ENCODE measurements at places on chromosomes 5 and 9. TPM values are rescaled to one million over a fixed set of nuclear protein-coding genes. Genes with fewer than 3 reads are reported as not detected.

DNA sequence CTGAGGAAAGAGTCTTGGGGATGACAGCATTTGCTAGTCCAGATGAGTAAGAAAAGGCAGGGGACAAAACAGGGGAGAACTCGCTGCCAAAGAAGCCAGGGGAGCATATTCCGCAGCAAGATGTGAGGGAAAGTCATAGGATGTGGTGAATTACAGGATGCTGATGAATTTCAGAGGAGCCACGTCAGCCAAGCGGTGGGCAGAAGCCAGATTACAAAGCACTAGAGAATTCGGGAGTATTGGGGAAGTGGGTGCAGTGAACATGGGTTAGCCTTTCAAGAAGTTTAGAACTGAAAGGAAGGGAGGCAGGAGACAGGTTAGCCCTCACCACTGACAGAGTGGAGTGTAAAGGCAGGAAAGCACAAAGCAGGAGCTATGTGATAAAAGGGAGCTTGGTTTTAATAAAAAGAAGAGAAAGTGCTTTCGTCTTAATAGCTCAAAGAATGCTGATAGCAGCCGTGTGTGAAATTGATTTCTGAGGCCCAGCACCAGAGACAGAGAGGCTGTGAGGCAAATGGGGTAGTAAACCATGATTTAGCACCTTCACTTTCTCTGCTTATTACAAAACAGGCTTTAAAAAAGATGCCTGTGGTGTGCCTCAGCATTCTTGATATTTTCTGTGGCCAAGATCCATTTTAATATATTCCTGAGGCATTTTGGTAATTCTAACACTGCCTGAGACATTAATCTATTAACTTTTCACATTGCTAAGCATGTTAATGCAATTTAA lies 16.9 kb downstream of the ADAMTSL1 start:
- peak; percentile 64 for DNase-seq

- no peak for DNase-seq
Measured at GRCh38 chr9:71690063-71690688, 78.1 kb downstream of the CEMIP2 start.

DNA sequence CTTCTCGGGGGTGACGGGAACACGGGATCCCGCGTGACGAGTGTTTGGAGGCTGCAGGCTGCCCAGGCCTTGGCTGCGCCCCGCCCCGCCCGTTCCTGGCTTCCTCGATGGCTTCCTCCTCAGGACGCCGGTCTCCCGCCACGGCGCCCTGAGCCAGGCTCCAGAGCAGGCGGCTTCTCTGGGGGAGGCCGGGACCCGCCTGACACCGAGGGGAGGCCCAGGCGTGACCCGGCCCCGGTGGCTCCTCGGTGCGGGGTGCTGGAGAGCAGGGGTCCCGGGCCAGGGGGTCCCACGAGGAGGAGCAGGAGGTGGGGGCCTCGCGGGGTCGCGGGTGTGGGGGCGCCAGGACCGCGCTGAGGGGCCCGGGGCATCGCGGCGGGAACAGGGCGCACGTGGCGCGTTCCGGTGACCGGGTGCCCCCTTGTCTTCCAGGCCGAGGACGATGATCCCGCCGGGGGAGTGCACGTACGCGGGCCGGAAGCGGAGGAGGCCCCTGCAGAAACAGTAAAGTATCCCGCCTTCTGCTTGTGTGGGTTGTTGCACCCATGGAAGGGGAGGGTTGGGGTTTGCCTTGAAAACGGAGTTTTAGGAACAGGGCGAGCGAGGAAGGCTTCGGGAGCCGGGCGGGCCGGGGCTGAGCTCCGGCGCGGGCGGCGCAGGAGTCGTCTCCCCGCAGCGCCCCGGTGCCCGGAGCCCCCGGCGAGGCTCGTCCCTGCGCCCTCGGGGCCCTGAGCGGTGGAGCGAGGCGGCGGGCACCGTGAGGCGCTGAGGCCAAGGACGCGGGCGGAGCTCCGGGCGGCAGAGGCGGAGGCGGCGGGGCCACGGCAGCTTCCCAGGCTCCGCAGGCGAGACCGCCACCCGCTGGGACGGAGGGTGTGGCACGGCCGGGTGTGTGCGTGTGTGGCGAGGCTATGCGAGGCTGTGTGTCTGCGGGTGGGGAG lies 22.2 kb downstream of the AHRR start:
- DNase-seq: no peak

DNA sequence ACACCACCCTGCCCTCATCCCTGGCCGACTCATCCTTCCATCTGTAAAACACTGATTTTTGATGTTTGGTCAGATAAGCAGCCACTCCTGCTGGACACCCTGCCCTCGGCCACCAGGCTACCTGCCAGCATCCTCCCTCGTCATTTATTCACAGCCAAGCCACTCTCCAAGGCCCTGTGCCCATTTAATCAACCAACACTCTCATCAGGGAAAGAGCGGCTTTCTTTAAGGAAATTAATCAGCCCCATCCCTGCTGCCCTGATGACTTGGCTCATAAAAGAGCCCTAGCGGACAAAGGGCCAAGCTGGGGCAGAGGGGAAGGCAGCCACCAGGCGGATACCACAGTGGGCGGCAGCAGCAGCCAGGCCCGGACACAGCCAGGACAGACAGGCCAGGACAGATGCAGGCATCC lies 52.4 kb downstream of the GOLM1 start:
- DNase-seq: no peak

The UBE2QL1 gene
- 0.02 TPM for total RNA-seq

GRCh38 chr9:95478335-95478734 lies 38.4 kb downstream of the PTCH1 start:
- no peak for DNase-seq

DNA sequence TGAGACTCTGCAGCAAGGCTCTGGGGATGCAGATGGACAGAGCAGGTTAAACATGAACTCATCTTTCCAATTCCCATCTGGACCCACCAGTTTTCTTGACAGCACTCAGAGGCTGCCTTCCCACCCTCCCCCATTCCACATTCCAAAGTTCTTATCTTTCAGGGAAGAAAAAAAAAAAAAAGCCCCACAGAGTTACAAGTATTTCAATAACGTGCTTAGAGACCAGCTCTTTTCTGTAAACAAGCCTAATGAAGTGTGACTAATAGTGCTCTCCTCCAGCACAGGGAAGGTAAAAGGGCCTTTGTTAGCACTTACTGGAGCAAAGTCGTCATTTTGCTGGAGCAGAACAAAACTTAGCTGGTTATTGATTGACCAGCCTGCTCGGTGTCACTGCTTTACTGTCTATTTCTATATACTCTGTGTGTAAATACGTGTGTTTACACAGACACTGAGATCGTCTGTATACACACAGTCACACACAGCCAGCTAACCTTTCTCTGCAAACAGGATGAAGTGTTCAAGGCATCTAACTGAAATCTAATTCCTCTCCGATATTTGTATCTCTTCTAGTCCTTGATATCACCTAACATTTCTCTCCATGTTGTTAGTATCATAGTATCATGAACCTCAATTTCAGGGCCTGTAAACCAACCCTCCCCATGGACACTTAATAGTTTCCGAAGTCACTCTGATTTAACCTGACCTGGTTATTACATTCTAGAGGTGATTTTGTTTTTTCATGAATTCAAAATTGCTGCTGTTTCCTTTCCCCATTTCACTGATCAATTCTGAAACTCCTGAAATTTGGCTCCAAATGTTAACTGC lies 84.9 kb downstream of the ZNF608 start:
- peak; percentile 95 for DNase-seq

GRCh38 chr9:78781681-78782080 lies 484.8 kb downstream of the PSAT1 start:
- DNase-seq: no peak

DNA sequence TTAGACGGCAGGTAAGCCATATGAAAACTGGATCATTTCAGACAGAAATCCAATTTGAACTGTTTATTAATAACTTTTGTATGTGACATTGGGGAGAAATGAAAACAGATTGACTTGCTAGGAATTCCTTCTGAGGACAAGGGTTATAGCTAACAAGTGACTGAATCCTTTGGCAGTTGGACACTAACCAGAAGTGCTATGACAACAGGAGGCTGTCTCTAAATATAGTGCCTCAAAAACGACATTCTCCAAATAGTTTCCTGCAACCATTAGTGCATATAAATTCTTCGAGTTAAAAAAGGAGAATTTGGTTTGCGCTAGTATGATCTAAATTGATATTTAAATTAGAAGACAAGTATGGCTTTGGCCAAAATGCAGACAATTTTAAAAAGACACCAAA lies 338.6 kb downstream of the PTPRD start:
- DNase-seq: no peak

GRCh38 chr5:5278201-5278814 lies 138.2 kb downstream of the ADAMTS16 start:
- DNase-seq: no peak

The BTNL8 gene
- total RNA-seq: not detected

DNA sequence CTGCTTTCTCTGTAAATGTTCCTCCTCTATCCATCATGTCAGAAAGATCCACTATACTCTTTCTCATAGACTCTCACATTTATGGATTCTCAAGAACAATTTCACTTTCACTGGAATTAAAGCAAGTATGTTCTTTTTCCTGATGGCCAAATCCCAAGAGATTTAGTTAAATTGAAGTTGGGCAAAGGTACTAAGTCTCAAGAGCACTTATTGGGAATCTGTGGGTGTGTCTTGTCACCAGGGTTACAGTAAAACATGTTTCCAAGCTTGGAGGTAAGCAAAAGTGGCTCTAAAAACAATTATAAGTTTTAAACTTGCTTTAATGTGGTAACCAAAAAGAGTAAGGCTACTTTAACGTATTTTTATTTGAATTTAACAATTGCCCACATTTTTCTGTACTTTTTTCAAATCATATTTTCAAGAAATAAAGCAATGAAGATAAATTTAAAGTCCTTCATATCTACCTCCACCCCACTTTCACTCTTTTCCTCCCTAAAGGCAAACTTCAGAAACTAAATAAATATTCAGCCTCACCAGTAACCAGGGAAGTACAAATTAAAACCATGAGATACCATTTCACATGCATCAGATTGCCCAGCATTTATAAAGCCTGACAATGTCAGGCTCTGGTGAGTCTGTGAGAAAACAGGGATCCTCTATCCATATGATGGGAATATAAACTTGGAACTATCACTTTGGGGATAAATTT lies 387.4 kb downstream of the CETN3 start:
- no peak for DNase-seq

- no peak for DNase-seq
Measured at GRCh38 chr9:90836411-90837080, 34.9 kb downstream of the SYK start.

- no peak for DNase-seq
Measured at GRCh38 chr5:156532921-156533320, 206.0 kb downstream of the SGCD start.

- DNase-seq: no peak
Measured at GRCh38 chr5:171166766-171167165, 142.3 kb upstream of the TLX3 start.

DNA sequence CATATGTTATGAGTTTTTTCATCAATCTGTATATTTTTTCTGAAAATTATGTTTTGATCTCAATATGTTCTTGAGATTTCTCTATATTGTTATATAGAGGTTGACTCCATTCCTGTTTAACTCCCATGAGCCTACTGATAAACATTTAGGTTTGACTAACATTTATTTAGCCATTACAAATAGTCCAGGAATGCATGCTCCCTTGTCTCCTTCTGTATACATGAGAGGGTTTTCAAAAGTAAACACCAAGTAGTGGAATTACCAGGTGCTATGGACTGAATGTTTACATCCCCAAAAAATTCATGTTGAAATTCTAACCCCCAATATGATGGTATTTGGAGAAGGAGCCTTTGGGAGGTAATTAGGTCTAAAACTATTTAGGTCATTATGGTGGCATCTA lies 3.5 kb upstream of the OR5C1 start:
- DNase-seq: no peak

The KCNIP1 gene
- 1.4 TPM for total RNA-seq
